T-helper 22 cell (primary cell): ENCODE measurements at places on chromosomes 2 and 18.

DNA sequence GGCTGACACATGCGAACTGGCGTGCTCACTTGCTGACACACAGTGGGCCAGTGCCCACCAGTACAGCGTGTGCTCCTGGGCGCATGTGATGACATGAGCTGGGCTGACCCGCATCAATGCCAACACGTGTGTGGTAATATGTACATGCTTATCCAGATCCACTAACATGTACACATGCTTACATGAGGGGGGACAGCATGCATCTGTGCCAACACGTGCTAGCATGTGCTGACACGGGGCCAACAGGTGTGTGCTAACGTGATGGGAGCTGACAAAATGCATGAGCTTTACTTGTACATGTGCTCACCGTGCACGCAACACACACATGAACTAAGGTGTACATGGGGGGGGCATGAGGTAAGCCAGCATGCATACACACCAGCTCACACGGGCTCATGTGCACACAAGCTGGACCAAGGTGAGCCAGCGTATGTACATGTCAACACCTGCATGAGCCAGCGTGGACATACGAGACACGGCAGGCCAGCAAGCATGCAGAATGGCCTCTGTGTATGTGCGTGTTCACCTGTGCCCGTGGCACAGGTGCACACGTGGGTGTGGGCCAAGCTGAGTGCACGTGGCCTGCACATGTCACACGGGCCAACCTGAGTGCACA is 28.5 kb downstream of the GPC1 start:
- DNase-seq, result no peak

- DNase-seq, result no peak
Measured at GRCh38 chr2:232761301-232761907, 15.0 kb downstream of the KCNJ13 start.

- no peak for DNase-seq
Measured at GRCh38 chr2:42052702-42053481, 5.1 kb downstream of the PKDCC start.

GRCh38 chr2:160363961-160364360 is 129.6 kb downstream of the RBMS1 start:
- no peak for DNase-seq

DNA sequence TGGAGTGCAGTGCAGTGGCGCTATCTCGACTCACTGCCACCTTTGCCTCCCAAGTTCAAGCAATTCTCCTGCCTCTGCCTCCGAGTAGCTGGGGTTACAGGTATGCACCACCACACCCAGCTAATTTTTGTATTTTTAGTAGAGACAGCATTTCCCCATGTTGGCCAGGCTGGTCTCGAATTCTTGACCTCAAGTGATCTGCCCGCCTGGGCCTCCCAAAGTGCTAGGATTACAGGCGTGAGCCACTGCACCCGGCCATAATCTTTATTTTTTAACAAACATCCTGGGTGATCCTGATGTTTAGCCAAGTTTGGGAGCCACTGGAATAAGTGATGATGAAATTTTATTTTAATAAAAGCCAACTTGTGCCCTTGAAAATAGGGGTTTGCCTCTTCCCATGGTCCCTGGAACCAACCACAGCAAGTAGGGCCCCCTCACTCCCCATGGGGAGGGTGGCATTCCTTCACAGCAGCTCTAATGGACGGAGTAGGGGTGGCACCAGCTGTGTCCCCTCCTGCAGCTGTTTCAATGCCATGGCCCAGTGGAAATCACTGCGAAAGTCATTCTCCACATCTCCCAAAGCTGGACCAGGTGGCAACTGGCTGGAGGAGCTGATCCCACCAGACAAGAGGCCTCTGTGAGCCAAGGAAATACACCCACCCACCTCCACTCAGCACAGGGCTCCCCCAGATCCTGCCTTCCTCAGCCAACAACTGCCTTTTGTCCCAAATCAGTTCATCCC is 194.8 kb downstream of the ZFP36L2 start:
- no peak for DNase-seq

DNA sequence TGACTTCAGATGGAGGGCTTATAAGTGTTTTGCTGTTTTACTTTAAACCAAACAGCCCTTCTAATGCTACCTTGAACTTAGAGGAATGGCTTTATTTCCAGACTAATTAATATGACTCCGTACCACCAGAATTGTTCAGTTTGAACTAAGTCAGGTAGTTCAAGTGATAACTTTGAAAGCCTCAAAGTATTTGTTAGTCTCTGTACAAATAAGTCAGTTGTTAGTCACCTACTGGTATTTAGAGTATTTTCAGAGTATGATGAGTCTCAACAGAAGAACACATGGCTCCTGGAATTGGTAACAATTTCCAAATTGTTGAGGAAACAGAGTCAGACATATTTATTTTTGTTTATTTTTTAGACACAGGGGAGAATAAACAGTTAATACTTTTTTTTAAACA is 381.8 kb upstream of the NRXN1 start:
- no peak for DNase-seq

DNA sequence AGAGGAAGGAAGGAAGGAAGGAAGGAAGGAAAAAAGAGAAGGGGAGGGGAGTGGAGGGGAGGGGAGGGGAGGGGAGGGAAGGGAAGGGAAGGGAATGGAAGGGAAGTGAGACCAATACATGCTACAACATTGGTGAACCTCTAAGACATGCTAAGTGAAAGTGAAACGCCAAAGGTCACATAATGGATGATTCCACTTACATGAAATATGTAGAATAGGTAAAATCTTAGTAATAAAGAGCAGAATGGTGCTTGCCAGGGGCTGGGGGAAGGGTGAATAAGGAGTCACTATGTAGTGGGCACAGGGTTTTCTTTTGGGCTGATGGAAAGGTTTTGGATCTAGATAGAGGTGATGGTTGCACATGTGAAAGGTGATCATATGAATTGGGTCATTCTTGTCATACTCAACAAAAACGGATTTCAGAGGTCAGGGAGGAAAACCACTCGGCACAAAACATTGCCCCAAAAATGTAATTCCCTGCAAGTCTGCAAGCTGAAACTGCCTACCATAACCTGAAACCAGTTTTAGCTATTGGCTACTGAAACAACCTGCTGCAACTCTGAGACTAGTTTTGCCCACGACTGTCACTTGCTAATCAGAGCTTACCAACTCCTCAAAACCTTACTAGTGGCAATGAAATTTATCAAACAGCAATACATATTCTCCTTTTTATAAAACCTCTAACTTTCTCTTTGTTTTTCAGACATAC is 59.2 kb downstream of the CCDC141 start:
- DNase-seq, result no peak

DNA sequence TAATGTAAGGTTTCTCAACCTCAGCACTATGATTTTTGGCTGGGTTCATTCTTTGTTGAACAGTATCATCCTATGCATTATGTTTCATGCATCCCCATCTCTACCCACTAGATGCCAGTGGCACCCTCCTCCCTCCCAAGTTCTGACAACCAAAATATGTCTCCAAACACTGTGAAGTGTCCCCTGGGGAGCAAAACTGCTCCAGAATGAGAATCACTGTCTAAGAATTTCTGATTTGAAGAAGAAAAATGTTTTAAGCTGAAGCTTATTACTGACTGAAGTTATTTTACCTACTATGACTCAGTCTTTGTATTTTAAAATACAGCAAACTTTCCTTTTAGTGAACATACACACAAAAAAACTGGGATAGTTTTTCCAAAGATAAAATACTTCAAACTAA is 3.4 kb downstream of the THADA start:
- DNase-seq, result no peak

DNA sequence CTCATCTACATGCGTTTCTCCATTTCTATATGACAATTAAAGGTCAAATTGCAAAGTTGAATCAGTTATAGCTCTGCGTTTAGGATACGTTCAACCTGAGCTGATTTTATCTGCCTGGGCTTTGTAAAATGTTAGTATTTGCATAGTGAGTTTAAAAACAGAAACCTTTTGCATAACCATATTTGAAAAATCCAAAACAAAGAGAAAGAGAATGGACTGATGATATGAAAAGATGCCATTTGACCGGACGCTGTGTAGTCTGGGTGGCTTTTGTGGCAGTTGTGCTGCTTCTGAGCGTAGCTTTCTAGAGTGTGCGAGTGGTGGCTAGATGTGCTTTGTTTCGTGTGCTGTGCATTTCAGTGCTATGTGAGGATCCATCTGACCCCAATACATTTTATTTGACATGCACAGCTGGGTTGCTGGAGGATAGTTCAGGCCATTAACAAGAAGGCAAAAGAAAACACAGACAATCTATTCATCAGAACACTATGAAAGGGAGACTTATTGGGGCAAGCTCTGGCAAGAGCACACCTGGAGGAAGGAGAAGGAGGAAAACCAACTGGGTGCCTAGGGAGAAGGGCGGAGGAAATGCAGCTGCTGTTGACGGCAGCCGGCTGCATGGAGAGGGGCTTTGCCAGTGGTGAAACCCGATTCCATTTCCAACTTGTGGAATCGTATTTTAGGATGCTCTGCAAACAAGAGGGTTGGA is 126.8 kb downstream of the ACOXL start:
- DNase-seq, result no peak

DNA sequence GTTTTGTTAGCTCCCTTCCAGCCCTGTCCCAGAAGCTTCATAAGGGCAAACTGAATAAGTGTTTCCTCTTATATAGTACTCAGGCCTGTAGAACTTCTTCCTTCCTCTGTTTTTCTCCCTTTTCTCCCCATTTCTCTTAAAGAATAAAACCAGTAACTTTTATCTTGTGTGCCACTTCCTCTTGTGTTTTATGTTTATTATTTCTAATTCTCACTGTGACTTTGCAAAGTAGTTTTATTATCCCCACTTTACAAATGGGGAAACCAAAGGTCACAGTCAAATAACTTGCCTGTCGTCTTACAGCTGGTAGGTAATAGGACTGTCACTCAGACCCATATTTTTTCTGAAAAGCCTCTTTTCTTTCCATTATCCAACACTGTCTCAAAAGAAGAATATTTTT is 42.4 kb downstream of the RBBP8 start:
- DNase-seq, result no peak

GRCh38 chr2:108367014-108367413 is 10.7 kb upstream of the SULT1C4 start:
- DNase-seq, result no peak

DNA sequence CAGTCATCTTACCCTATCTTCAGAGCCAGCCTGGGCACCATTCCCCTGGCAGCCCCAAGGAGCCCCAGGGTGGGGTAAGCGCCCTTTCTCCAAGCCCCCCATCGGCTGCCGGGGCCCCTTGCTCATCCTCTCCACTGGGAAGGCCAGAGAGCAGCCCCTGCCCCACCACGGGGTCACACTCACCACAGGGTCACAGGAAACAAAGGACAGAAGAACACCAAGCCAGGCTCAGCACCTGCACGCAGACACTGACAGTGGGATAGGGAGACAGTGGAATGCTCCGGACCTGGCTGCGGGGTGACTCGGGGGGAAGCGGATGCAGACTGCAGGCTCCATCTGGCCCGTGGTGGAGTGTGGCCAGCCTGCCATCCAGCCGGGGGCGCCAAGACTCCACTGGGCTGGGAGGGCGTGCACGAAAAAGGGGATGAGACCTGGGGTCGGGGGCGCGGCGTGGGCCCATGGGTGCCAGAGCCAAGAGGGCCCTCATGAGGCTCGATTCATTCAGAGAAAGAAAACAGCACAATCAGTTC is 21.1 kb downstream of the HDAC4 start:
- no peak for DNase-seq

DNA sequence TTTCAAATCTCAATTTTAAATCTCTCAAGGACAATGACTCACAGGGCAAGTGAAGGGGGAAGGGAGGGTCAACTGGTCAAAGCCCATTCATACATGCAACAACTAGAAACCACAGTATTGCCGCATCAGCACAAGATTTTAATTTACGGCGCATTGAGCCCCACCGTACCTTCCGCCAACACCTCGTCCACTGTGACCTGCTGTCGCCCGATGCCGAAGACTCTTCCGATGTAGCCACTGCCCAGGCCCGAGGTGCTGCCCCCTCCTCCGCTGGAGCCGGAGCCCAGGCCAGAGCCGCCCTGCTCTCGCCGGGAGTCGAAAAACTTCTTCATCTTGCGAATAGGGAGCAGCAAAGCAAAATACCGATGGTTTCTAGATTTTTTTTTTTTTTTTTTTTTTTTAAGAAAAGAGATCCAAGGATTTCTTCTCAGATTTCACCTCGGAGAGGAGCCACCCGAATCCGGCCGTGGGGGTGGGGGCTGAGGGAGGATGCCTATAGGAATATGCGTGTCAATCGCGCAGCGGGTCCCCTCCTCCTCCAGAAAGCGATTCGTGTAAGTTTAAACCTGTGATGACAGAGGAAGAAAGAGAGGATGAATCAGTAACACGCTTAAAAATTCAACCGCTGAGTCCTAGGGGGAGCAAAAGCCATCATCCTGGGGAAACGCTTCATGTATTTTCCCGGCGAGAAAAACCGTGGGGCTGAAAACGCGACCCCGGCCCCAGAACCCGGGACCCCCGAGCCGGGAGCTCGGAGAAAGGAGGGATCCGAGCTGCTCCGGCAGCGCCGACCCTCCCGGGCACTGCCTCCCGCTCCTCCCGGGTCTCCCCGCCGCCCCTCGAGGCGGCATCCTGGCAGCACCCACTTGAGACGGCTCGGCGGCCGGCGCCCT is 584 bp downstream of the AAK1 start:
- peak; percentile 28 for DNase-seq

- DNase-seq, result no peak
Measured at GRCh38 chr2:230890646-230891045, 25.9 kb downstream of the ITM2C start.
